ENCODE measurements at places on chromosomes 12 and 14.
A peak's percentile ranks its signal among the peaks of the same experiment; 100 is the strongest.

- DNase-seq = no peak
Measured at GRCh38 chr12:93081810-93082165, 152.7 kb upstream of the EEA1 start.

DNA sequence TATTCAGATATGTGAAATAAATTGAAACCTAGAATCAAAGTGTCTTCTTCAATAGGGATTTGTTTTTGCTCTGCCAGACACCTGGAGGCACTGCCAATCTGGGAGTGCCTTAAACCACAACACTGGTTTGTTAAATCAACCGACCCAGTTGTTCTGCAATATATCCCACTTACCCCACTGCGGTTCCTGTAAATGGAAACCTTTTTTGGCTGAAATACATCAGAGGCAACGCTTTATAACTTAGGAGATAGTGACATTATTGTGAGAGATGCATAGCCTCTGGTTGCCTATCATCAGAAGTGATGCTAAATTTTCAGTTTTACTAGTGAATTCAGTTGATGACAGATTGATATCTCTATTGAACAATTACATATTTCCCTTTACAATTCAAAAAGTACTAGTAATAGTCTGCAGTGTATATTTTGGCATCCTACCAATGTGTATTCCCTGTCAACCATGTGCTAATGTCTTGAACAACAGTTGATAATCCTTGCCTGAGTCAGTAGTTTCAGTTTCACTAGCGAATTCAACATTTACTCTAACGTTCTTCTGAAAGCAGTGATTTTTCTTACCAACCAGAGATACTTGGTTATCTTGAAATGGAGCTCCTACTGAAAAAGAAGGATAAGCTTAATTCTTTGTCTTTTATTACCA is 30.5 kb downstream of the PPP2R5C start:
- no peak for DNase-seq

DNA sequence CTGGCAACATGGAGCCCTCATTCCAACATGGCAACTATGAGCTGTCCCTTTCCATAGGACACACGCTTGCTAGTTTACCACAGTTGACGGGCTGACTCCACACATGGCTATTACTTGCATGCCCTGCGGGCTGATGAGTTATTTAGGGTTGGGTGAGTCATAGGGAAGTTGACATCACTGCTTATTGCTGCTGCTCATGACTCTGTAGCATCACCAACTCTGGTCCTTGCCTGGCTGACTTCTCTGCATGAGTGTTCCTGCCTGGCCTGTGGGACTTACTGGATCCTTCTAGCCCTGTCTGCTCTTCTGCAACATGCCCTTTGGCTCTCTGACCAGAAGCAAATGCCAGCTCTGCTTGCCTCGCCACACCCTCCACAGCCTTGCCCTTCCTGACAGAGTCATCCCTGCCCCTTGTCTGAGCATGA is 199.5 kb downstream of the ANO6 start:
- DNase-seq = no peak

DNA sequence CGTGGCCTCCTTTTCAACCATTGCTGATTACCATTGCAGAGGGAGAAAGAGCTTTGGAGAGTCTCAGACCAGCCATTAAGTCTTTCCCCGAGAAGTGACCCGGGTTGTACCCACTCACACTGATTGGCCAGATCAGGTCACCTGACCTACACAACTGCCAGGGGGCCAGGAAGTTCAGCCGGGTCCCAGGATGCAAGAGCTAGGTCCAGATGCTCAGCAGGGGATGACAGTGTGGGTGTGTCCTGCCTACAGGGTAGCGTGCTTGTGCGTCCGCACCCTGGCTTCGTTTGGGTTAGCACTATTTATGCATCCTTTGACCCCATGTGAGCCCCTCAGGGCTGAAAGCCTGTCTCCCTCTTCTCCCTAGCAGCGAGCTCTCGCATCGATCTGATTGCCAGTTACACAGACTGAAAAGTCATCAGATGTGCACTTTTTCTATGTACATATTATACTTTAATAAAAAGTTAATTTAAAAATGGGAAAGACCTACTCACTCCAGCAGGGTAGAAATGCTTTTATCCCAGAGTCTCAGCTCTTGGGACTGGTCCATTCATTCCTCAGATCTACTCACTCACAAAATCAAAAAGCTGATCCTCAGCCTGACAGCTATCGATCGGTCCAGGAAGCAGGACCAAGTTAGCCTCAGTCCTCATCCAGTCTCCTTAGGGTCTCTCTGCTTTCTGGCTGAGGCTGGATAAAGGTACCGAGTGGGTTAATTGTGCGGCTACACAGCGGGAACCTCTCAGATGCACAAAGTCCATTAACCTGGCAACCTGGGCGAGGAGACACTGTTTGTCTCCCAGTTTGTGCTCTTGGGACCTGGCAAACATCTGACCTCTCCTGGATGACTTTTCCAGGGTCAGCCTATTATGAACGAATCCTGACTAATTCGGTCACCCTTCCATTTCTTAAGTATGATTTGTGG is 68.0 kb downstream of the SERPINA3 start:
- DNase-seq = no peak

DNA sequence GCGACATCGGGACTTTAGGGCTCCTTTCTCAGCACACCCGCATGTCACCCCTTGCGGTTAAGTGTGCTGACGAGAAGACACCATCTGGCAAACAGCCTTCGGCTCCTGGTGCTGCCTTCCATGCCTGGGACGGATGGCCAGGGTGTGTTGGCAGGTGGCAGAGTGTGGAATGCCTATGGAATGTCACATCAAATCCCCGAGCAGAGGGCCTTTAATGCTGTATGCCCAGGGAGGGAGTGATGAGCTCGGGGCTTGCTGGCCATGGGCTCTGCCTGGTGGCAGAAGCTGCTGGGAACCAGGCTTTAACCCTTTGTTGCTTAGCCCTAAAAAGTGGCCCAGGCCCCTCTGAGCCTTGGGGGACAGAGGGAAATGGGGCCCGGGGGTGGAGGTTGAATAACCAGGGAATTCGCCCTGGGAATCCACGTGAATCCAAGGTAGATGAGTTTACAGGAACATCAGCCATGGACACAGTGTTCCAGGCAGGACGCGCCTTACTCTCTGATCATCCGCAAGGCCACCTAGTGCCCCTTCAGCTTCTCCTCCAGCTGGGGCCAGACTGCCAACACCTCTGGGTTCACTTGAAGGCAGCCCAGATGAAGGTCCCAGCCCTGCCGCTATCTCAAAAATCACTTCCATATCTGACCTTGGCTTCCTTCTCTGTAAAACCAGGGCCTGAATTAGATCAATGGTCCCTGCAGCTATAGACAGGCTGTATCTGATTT is 17.4 kb downstream of the FAM181A start:
- no peak for DNase-seq

GRCh38 chr14:76133103-76133502 is 18.6 kb upstream of the GPATCH2L start:
- no peak for DNase-seq

DNA sequence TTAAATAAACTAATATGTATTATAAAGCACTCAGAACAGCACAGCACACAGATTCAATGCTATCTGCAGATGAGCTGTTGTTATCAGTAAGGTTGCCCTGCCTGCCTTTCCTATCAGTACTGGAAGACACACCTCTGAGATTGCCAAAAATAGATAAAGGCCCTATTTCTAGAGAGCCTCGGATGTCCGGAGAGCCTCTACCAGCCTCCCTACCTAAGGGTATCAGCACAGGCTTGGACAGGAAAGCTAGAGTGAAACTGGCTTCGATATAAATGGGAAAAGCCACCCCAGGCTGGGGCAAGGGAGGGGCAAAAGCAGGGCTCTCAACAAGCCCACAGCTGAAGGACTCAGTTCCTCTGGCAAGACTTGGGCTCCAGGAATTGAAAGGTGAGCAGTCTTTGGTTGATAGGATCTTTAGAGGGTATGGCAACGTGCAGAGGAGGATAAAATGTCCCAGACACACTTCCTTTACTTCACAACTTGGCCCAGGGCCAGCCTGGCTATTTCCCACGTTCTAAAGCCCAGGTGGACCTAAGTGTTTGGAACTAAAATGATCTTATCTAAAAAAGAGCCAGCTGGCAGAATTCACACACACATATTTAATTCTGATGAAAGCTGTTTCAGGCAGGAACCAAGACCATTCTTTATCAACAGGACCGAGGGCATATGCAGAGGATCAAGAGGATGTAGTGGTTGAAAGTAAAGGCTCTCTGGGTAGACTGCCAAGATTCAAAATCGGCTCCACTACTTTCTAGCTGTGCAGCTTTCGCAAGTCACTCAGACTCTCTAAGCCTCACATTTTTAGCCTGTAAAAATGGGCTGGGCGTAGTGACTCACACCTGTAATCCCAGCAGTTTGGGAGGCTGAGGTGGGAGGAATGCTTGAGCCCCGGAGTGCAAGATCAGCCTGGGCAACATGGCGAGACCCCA is 37.8 kb upstream of the ITPR2 start:
- peak; percentile 91 for DNase-seq

- no peak for DNase-seq
Measured at GRCh38 chr12:120237360-120238171, 28.0 kb downstream of the PXN start.

DNA sequence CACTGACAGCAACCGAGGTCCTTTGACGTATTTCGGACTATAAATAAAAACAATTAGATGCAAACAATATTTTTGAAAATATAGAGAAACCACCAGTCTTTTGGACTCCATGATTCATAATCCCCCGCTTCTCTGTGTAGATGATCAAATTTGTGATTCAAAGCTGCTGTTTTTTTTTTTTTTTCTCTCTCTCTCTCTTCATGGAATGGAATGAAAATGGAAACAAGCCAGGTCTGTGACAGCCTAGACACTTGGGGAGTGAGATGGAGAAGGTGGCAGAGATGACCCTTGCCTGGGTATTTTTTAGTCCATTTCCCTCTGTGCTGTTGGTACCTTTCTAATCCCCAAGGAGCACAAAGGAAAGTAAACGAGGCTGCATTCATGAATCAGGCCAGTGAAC is 248.5 kb downstream of the GLT1D1 start:
- no peak for DNase-seq

DNA sequence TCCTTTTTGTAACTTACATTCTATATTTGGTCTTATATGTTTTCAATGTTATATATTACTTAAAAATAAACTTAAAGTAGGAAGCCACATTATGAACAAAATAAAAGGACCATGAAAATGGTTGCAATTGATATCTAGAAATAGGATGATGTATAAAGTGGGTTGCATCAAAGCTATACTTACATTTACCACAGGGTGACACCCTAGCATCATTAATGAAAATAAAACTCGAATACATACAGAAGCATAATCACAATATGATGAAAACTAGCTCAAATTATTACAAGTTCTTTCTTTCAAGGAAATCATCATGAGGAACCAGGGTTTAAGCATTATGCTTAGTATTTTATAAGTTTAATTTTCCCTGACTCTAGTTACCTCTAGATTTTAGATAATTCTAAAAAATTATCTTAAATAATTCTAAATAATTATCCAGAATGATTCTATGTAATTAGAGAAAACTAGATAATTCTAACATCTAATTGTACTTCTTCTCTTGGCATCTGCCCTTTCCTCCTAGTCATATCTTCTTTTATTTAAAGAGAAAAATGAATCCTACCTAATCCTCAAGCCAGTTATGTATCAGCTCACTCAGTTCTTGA is 31.2 kb downstream of the TAS2R7 start:
- DNase-seq = peak; percentile 19

- no peak for DNase-seq
Measured at GRCh38 chr14:37202812-37203211, 5.1 kb downstream of the MIPOL1 start.

DNA sequence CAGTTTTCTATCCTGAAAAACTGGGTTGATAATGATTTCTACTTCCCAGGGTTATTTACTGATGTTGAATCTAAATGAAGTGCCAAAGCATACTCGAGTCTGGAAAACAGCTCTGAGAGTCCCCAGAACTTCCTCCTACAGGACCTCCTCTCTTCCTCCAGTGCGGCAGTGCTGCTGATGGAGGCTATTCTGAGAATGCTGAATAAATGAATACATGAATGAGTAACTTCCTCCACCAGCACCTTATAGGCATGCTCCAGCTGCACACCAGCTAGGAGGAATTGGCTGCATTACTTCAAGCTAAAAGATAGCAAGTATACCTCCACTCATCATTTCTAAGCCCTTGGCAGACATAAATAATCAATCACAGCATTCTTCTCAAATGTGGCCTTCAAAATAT is 448.8 kb upstream of the CCDC196 start:
- no peak for DNase-seq

GRCh38 chr14:35161231-35161630 is 38.9 kb downstream of the PRORP start:
- no peak for DNase-seq

- DNase-seq = no peak
Measured at GRCh38 chr12:120249875-120250795, 15.4 kb downstream of the PXN start.
